Activated CD4-positive, alpha-beta T cell treated with anti-CD3 and anti-CD28 coated beads for 48 hours (primary cell): ENCODE measurements at places on chromosomes 11 and 22.

DNA sequence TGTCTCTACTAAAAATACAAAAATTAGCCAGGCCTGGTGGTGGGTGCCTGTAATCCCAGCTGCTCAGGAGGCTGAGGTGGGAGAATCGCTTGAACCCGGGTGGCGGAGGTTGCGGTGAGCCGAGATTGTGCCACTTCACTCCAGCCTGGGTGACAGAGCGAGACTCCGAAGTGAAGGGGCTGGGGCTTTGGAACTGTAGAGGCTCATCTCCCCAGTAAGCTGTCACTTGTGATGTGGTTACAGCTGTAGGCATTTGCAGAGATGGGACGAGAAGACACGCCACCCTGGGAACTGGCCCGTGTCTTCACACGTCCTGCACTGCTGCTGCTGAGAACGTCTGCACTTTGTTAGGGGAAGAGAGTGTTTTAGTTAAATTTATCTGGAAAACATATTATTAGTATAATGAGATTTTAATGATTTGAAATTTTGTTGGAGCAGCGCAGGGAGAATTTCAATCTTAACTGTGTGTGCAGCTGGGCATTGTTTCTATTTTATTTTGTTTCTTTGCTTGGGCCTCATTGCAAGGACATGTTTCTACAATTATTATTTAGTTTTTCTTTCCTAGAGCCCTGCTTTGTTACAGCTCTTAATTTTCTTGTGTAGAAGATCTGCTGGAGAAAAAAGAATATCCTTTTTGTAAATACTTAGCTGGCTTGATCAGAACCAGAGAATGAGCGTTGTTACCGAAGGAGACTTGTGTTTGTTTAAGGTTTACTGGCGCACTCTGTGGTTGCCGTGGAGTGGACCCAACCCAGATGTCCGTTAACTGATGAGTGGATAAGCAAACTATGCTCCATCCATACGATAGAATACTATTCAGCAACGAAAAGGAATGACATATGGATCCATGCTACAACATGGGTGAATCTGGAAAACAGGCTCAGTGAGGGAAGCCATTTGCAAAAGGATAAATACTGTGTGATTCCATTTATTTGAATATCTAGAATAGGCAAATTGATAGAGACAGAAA, 18.4 kb downstream of the PARVB start:
- no peak for DNase-seq

DNA sequence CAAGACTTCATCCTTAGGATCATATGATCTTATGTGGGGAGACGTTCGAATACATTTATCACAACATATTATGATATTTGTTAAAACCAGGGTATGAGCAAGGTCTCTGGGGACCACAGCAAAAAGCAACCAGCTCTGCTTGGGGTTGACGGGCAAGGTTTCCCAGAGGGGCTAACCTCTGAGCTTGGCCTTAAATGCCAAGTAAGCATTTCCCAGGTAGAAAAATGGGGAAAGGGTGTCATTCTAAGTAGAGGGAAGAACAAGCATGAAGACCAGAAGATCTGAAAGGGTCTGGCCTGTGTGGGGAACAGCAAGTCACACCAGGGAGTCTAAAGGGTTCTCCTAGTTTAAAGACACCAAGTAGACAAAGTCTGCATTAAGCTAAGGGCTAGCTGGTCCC, 24.1 kb downstream of the CLMP start:
- DNase-seq = no peak

GRCh38 chr11:33737362-33737821, 1.2 kb upstream of the CD59 start:
- no peak for DNase-seq

GRCh38 chr11:2772544-2773031, 72.8 kb upstream of the KCNQ1OT1 start:
- peak; percentile 62 for DNase-seq
